ENCODE measurements at places on chromosomes 7 and 10. TPM values are rescaled to one million over a fixed set of nuclear protein-coding genes. Genes with fewer than 3 reads are reported as not detected.

DNA sequence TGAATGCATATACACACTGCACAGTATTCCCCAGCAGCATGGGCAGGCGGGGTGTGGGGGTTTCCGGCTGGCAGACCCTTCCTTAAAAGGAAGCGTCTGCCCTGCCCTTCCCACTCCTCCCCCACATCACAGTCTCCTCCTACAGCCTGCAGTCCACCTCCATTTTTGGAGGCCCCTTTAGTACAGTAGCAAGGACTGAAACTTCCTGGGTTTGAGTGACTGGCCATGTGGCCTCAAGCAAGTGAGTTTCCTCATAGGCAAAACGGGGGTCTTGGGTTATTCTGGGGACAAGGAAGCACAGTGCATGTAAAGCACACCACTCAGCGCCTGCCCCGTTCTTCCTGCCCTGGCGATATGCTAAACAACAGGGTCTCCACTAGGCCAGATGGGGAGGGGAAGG is 62.1 kb upstream of the COL13A1 start:
- H3K27ac ChIP-seq, result no peak overlapping the region
- no peaks in the 10 kb centered on the region for H3K4me1 ChIP-seq
- H3K4me3 ChIP-seq, result no peak overlapping the region
- H3K36me3 ChIP-seq, result no peaks in the 10 kb centered on the region

GRCh38 chr7:47885309-47885986 is 62.8 kb downstream of the PKD1L1 start:
- H3K27me3 ChIP-seq, result no peaks in the 10 kb centered on the region
- H3K4me3 ChIP-seq, result no peak overlapping the region
- H3K27ac ChIP-seq, result no peak overlapping the region
- no peak for DNase-seq

GRCh38 chr7:50655020-50655419 is 89.8 kb upstream of the DDC start:
- H3K27me3 ChIP-seq, result no peaks in the 10 kb centered on the region
- peaks cover 3% of the 10 kb centered on the region for H3K4me1 ChIP-seq
- DNase-seq, result no peak
- H3K4me3 ChIP-seq, result no peak overlapping the region
- H3K36me3 ChIP-seq, result no peaks in the 10 kb centered on the region

- no peaks in the 10 kb centered on the region for H3K27me3 ChIP-seq
- peaks cover 77% of the 10 kb centered on the region for H3K36me3 ChIP-seq
- peaks cover 4% of the 10 kb centered on the region for H3K4me1 ChIP-seq
- no peak for DNase-seq
Observed at GRCh38 chr7:23345601-23346000, 46.5 kb downstream of the MALSU1 start.

- no peak for DNase-seq
- no peak overlapping the region for H3K4me3 ChIP-seq
- no peaks in the 10 kb centered on the region for H3K27me3 ChIP-seq
- no peaks in the 10 kb centered on the region for H3K36me3 ChIP-seq
- peaks cover 5% of the 10 kb centered on the region for H3K4me1 ChIP-seq
Observed at GRCh38 chr10:129973674-129974059, 9.6 kb upstream of the EBF3 start.

GRCh38 chr7:87013840-87014190 is 45.6 kb downstream of the ELAPOR2 start:
- H3K36me3 ChIP-seq, result no peaks in the 10 kb centered on the region
- no peak overlapping the region for H3K27ac ChIP-seq
- H3K4me1 ChIP-seq, result no peaks in the 10 kb centered on the region
- H3K27me3 ChIP-seq, result no peaks in the 10 kb centered on the region
- DNase-seq, result no peak

GRCh38 chr10:69372126-69372980 is 44.4 kb downstream of the TACR2 start:
- H3K27me3 ChIP-seq, result no peaks in the 10 kb centered on the region
- no peak overlapping the region for H3K4me3 ChIP-seq
- no peak for DNase-seq
- H3K36me3 ChIP-seq, result peaks cover 17% of the 10 kb centered on the region
- peaks cover 32% of the 10 kb centered on the region for H3K4me1 ChIP-seq

GRCh38 chr7:27178366-27178765 is 4.2 kb upstream of the HOXA10 start:
- no peak overlapping the region for H3K4me3 ChIP-seq
- H3K27me3 ChIP-seq, result no peaks in the 10 kb centered on the region
- DNase-seq, result no peak

GRCh38 chr10:93413252-93413689 is 68.9 kb downstream of the MYOF start:
- H3K4me3 ChIP-seq, result no peak overlapping the region
- no peaks in the 10 kb centered on the region for H3K36me3 ChIP-seq
- no peaks in the 10 kb centered on the region for H3K27me3 ChIP-seq
- DNase-seq, result no peak

DNA sequence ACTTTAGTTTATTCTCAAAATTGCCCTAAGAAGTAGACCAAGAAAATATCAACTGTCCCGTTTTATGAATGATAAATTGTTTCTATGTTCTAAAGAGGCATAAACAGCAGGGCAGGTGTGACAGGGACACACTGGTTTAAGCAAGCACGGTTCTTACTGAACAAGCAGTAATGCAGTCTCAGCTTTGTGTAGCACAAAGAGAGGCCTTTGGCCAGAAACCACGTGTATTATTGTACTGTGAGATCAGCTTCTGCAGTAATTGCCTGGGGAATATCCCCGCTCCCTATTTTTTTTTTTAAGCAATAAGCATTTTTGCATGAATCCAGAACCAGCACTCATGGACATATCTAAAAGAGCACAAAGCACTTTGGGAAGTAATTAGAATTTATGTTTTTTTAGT is 255.4 kb downstream of the WDR11 start:
- H3K27me3 ChIP-seq, result no peaks in the 10 kb centered on the region
- H3K4me1 ChIP-seq, result no peaks in the 10 kb centered on the region
- H3K27ac ChIP-seq, result no peak overlapping the region
- H3K36me3 ChIP-seq, result no peaks in the 10 kb centered on the region

GRCh38 chr10:124012066-124012465 is 81.3 kb downstream of the CHST15 start:
- H3K4me1 ChIP-seq, result no peaks in the 10 kb centered on the region
- no peaks in the 10 kb centered on the region for H3K27me3 ChIP-seq
- DNase-seq, result peak; percentile 29
- H3K36me3 ChIP-seq, result no peaks in the 10 kb centered on the region
- H3K27ac ChIP-seq, result no peak overlapping the region

GRCh38 chr10:94083662-94084265 is 90.0 kb downstream of the PLCE1 start:
- no peak overlapping the region for H3K27ac ChIP-seq
- H3K4me1 ChIP-seq, result no peaks in the 10 kb centered on the region
- no peaks in the 10 kb centered on the region for H3K27me3 ChIP-seq
- DNase-seq, result no peak

GRCh38 chr7:157129200-157129599 is 9.5 kb upstream of the UBE3C start:
- H3K27ac ChIP-seq, result no peak overlapping the region
- no peak overlapping the region for H3K4me3 ChIP-seq
- H3K27me3 ChIP-seq, result no peaks in the 10 kb centered on the region

DNA sequence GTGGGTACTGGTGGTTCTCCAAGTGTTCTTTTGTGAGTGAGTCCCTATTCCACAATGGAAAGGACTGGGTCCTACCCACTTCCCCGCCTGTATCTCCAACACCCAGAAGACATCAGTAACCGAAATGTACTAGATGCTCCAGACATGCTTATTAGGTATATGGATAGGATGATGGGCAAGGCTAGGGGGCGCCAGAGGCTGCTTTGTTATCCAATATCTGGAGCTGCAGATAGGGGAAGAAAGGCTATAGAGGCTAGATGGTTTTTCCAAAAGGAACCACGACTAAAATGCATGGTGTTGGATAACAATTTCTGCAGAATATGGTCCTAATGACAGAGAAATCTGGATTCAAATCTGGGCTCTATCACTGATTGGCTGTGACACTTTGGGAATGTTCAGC is 56.2 kb upstream of the TM9SF3 start:
- H3K4me3 ChIP-seq, result no peak overlapping the region
- DNase-seq, result peak; percentile 86
- H3K36me3 ChIP-seq, result peaks cover 24% of the 10 kb centered on the region
- H3K4me1 ChIP-seq, result peaks cover 61% of the 10 kb centered on the region
- peak overlapping the region; percentile 78 for H3K27ac ChIP-seq

GRCh38 chr7:155533120-155533826 is 13.1 kb downstream of the CNPY1 start:
- DNase-seq, result no peak
- H3K36me3 ChIP-seq, result no peaks in the 10 kb centered on the region
- no peak overlapping the region for H3K27ac ChIP-seq

GRCh38 chr10:123885406-123886170 is 6.0 kb downstream of the CPXM2 start:
- H3K36me3 ChIP-seq, result no peaks in the 10 kb centered on the region
- no peaks in the 10 kb centered on the region for H3K4me1 ChIP-seq
- H3K27me3 ChIP-seq, result no peaks in the 10 kb centered on the region
- H3K27ac ChIP-seq, result no peak overlapping the region

- no peaks in the 10 kb centered on the region for H3K27me3 ChIP-seq
- H3K4me3 ChIP-seq, result no peak overlapping the region
- no peaks in the 10 kb centered on the region for H3K36me3 ChIP-seq
Observed at GRCh38 chr10:122162671-122163173, 108.4 kb upstream of the BTBD16 start.

GRCh38 chr10:78844960-78845607 is 223.7 kb upstream of the ZMIZ1 start:
- no peak overlapping the region for H3K27ac ChIP-seq
- H3K4me3 ChIP-seq, result no peak overlapping the region
- H3K27me3 ChIP-seq, result no peaks in the 10 kb centered on the region
- H3K36me3 ChIP-seq, result no peaks in the 10 kb centered on the region

PON1 gene
- not detected for total RNA-seq

CPVL gene
- total RNA-seq, result not detected

H2BK1 gene
- total RNA-seq, result not detected

MGAM2 gene
- total RNA-seq, result not detected

KIAA1217 gene
- not detected for total RNA-seq

OR2A12 gene
- total RNA-seq, result not detected

C1QL3 gene
- total RNA-seq, result not detected

CTTNBP2 gene
- not detected for total RNA-seq

FAM20C gene
- not detected for total RNA-seq

GET4 gene
- total RNA-seq, result 16.2 TPM

MCM7 gene
- total RNA-seq, result 175 TPM

BLNK gene
- total RNA-seq, result 51.7 TPM

Data from Karpas-422 (cell line).